Left forelimb (tissue), 1 donor: ENCODE measurements at places on chromosomes 3 and 15.

DNA sequence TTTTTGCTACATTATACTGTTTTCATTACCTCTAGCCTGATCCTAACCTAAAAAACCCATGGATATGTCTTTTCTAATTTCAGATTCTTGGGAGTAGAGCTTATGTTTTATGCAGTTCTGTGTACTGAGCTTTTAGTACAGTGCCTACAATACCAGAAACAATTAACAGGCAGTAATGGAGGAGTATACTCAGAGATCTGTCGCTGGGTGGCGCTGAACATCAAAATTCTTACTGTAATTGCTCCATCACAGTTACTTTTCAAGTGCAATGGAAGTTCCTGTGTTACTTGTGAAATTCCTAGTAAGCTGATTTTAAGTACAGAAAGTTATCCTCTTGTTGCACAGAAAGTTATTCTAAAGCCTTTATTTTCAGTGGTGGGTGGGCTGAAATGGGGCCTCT, 66.9 kb downstream of the RNF13 start:
- no peak for DNase-seq

DNA sequence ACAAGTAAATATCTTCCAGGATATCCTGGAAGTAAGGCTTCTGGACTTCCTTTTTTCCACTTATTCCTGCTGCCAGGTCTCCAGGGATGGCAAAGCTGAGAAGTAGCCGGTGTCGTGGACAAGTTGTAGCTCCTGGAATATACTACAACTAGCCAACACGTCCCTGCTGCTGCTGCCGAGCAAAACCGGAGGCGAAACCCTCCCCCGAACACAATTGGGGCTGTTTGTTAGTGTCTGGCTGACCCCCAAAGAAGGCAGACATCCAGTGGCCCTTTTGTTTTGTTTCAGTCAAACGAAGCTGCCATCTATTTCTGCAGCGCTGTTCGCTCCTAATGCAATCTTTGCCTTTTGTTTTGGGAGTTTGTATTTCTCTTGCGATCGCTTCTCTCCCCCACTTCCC, 45.3 kb upstream of the EIF5A2 start:
- no peak for DNase-seq

DNA sequence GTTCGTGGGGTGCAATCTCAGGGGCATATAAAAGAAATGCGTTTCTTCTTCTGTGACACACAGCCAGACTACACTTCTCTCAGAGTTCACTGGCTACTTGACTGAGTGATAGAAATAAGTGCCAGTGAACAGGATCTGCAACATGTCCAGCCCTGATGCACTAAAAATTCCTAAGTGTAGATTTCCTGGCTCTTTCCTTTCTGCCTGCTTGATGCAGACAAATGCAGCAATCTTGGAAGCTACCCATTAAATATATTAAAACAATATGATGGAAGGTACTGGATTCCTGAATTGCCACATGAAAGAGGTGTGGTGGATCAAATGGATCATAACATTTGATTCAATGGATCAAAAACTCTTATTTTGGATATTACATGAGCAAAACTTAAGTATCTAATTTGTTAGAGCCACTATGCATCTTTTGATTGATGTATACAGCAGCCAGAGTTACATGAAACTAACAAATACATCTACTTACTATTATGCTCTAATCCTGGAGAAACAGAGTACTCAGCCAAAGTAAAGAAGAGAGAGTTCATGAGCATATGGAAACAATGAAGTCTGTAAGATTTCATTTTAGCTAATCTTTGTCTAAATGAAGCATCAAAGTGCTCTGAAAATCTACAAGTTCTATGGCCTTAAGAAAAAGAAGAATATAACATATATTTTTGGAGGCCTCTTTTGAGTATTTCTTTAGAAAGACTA, 222.6 kb downstream of the ZNF385D start:
- no peak for DNase-seq

GRCh38 chr15:74322558-74323180, 44.8 kb downstream of the CYP11A1 start:
- peak; percentile 81 for DNase-seq

- no peak for DNase-seq
Measured at GRCh38 chr15:98062869-98063268, 102.4 kb downstream of the ARRDC4 start.

GRCh38 chr3:77179762-77180161, 139.9 kb downstream of the ROBO2 start:
- DNase-seq: no peak

GRCh38 chr3:152508705-152509104, 240.0 kb downstream of the MBNL1 start:
- no peak for DNase-seq

DNA sequence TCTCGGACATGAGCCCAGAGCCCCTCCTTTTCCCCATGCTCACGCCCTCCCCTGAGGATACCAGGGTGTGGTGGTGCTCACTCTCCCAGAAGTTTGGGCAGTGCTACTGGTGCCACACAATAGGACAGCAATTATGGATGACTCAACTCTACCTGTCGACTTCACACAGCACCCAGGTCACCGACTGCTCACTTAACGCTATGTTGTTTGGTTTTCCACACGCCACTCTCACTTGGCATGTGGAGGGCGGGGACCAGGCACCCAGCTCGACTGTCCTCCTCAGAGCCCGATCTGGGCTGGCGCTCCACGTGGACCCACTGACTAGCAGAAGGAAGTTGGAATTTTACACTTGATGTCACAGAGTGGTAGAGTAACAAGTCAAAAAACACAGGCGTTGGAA, 30.9 kb downstream of the STIMATE start:
- no peak for DNase-seq
